Left ventricle myocardium superior (tissue), 1 donor: ENCODE measurements at places on chromosomes 4 and X.

DNA sequence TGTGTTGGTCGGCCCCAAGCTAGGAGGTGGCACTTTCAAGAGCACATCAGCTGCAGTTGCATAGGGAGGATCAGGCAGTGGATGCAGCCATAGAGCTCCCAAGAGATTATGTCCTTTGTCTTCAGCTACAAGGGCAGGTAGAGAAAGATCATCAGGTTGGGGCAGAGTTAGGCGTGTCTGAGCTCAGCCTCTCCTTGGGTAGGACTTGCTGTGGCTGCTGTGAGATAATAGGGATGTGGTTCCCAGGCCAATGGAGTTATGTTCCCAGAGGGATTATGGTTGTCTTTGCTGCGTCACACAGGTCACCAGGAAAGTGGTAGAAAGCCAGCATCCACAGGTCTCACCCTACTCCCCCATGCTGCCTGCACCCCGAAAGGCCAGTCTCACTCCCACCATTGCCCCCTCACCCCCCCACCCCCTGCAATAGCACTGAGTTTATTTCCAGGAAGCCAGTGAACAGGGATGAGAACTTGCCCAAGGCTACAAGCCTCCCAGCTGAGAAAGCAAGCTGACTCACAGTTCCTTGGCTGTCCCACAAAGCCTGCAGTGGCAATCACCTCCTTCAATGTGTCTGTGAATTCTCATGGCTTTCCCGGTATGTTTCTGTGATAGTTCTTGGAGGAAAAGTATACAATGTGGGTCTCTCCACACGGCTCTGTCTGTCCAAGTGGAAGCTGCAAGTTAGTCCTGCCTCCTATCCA, 148.4 kb downstream of the STPG2 start:
- no peak for DNase-seq

DNA sequence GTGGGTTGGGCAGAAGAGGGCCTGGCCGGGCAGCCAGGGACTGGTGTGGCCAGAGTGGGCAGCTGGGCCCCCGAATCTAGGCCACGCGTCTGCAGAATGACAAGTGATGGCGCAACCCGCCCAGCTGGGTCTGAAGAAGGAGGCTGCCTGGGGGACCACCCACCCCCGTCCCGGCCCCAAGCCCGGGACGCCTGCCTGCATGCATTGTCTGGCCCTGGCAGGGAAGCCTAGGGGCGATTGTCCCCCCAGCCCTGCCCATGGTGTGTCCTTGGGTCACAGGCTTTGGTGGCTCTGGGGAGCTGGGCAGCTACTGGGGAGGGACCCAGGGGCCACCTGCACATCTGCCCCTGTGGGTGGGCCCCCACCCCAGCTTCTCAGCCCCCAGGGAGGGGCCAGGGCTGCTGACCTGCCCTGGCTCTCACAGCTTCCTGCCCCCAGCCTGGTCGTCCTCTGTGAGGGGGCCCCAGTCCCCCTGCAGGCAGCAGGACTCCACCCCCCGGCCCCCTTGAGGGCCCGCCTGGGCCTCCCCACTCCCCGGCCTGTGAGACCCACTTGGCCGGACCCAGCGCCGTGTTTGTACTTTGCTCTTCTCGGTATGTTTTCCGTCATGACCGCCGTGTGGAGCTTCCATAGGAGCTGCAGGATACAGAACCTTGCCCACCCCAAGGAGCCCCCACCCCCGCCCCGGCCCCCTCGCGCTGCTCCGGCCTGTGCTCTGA, 4.9 kb downstream of the FGFR3 start:
- DNase-seq = no peak

DNA sequence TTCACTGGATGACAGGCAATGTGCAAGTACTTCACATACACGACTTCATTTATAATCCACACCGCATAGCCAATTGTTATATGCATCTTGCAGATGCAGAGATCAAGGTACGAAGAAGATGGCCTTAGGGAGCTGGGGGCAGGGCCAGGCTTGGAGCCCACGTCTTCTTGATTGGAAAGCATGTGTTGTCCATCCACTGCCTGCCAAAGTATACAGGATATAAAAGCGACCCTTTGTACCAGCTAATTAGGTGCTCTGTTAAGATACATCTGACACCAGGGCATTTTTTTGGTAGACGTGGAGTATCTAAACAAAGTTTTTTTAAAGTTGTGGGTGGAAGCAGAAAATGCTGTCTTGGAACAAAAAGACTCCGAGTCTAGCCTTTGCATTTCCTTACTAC, 1.4 kb downstream of the C4orf36 start:
- no peak for DNase-seq

GRCh38 chr4:77344784-77345183, 187.8 kb downstream of the CCNG2 start:
- no peak for DNase-seq

GRCh38 chr4:168731006-168731636, 234.3 kb downstream of the PALLD start:
- no peak for DNase-seq

GRCh38 chr4:83195269-83195668, 80.7 kb upstream of the PLAC8 start:
- DNase-seq = no peak
